ENCODE measurements at places on chromosomes 5 and 9. TPM values are rescaled to one million over a fixed set of nuclear protein-coding genes. Genes with fewer than 3 reads are reported as not detected.

Gene SPAG8
- total RNA-seq: 0.76 TPM

Gene SPATA31E1
- not detected for total RNA-seq

Gene ARHGEF39
- 2.1 TPM for total RNA-seq

Gene TAF11L5
- not detected for total RNA-seq

Gene SURF1
- total RNA-seq: 27.7 TPM

Gene MYMK
- total RNA-seq: not detected

Gene MELK
- 23.3 TPM for total RNA-seq
